ENCODE measurements at places on chromosomes 16 and 17.

DNA sequence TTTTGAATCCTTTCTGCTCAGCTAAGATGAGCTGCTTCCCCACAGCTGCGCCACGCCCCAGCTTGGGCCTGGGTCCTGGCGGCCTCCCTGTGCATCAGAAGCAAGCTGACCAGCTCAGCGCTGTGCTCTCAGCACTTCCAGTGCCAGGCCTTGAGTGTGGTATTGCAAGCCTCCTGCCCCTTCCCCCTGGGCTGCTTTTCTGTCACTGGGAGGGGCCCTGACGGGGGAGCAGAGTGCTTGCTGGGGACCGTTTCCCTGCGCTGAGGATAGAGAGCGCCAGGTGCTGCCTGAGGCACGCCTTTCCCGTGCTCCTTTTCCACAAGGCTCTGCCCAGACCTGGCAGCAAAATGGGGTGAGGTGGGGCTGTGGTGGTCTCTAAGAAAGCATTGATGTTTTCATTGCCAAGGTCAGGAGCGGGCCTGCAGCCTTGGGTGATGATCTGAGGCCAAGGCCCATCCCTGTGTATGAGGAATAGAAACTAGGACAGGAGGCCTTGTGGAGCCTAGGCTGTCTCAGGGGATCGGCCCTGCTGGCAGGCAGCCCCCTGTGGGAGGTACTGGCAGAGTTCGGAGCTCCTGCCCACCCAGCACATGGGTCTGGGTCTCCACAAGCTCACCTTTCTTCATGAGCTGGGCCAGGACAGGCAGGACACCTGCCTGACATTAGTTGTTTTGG, 29.7 kb downstream of the POLR3E start:
- DNase-seq, result no peak

DNA sequence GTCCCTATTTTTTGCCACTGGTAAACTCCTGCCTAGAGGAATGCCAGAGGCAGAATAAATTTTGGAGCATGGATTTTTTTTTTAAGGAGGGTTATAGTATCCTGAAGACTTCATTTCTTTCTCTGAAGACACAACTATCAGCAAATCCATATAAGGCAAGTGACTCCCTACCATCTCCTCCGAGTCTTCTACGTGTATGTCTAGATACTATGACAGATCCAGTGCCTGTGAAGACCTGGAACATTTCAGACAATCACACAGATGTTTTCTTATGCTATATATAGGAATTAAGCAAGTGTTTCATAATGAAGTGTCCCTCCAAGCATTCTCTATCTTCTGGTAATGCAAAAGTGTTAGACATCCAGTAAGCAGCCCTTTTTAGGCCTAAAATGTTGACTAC, 255.5 kb upstream of the TBX2 start:
- no peak for DNase-seq

DNA sequence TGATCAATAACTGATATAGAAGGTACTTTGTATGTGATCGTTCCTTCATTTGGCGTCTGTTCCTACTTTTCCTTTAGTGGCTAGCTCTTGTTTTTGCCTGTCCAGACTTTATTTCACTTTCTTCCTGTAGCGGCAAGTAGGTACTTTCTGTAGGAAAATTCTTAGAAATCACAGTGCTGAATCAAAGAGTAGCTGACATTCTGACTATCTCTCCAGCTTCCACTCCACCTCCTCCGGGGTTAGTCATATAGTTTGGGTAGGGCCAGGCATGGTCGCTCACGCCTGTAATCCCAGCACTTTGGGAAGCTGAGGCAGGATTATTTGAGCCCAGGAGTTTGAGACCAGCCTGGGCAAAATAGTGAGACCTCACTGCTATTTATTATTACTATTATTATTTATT, 29.9 kb upstream of the PAFAH1B1 start:
- DNase-seq, result no peak

DNA sequence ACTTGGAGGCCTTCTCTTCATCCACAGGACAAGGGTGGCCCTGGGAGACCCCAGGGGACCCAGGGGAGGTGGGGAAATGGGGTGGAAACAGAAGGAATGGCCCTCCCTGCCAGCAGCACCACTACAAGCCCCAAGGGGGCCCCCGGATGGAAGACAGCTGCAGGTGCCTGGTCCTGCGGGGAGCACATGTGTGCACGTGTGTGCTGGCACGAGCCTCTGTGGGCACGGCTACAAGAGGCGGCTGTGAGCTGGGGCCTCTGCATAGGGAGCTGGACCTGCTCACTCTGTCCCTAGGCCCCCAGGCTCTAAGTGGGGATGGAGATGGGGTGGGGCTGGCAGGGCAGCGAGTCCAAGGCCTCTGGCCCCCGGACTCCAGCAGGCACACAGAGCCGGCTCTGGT, 13.2 kb upstream of the AATK start:
- no peak for DNase-seq

DNA sequence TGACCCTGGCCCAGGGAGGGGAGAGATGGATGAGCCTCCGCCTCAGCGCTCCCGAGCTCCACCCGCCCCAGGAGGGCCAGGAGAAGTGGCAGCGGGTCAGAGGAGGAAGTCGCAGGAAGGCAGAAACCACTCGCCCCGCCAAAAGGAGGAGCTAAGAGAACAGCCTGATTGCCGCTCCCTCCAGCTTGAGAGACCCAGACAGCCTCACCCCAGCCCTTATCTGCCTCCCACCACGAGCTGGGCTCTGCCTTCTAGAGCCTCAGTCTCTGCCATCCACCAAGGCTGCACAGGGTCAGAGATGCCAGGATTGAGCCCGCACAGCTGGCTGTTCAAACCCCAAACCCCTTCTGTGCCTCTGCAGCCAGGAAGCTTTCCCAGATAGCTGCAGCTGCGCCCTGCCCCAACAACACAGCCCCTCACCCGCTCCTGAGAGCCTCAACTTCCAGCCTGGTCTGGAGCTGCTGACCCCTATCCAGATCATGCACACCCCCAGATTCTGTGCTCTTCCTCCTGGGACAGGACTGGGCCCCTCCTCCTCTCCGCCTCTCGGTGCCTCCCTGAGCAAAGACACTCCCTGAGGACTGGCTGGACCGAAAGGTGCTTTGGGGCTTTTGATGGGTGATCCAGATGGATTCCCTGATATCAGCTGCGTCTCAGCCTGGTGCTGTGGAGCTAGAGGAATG, 1.0 kb upstream of the ATP2A3 start:
- DNase-seq, result peak; percentile 73

- no peak for DNase-seq
These were observed 78.0 kb downstream of the YPEL2 start for GRCh38 chr17:59409336-59410048.

- DNase-seq, result no peak
These were observed 2.9 kb downstream of the ARMC5 start for GRCh38 chr16:31461921-31462804.

- DNase-seq, result peak; percentile 15
These were observed 791 bp downstream of the MCRIP2 start for GRCh38 chr16:642189-643049.

DNA sequence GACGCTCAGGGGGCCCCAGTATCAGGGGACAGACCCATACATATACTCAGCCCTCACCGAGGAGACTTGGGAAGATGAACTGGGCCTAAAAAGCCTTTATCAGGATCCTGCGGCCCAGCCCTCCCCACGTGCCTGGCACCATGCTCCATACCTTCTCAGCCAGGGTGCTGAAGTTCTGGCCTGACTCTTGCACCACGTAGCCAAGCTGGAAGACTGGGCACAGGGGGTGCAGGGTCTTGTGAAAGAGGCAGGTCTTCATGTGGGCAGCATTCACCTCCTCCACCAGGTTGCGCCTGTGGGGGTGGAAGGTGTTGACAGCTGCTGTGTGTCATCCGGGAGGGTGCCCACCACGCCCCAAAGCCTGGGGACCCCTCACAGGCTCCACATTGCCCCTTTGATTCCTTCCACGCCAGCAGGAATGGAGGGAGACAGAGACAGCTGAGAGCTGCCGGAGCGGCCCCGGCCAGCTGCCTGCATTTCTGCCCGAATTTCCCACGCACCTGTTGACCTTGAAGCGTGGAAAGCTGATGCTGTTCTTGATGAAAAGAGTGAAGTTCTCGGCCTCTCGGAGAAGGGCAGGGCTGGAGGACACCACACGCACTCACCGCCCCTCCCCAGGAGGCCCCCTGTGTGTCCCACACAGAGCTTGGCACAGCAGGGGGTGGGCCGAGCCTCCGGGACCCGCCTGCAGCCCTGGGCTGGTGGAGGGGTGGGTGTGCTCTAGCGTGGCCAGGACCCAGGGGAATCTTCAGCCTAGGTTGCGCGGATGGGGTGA, 10.4 kb upstream of the CAMKK1 start:
- no peak for DNase-seq
